ENCODE measurements at places on chromosomes 2 and 18.

DNA sequence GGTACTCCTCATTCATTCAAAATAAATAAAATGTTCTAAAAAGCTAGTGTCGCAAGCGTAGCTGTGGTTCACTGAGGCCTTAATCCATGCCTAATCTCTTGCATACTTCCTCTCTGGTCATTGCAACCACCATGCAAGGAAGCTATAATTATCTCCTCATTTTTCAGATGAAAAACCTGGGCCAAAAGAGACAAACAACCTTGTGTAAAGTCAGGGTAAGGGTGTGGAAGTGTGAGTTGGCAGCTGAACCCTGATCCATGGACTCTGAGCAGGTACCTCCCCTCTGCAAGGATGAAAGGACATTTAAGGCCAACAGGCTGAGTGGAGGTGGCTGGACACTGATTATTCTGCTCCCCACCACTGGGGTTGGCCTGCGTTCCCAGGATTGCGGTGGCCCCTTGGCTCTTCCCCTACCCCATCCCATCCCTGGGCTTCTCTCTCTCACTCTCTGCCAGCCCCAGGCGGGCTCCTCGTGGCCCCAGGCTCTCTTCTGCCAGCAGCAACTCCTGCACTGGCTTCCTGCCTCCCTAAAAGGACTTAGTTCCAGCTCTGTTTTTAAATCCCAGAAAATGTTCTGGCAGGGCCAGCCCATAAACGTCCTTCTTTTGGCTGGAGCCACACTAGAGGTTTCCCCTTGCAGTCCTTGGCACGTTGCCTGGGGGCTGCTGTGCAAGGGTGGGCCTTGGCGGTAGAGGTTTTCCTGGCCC is 72.0 kb upstream of the AFF3 start:
- no peak for DNase-seq

DNA sequence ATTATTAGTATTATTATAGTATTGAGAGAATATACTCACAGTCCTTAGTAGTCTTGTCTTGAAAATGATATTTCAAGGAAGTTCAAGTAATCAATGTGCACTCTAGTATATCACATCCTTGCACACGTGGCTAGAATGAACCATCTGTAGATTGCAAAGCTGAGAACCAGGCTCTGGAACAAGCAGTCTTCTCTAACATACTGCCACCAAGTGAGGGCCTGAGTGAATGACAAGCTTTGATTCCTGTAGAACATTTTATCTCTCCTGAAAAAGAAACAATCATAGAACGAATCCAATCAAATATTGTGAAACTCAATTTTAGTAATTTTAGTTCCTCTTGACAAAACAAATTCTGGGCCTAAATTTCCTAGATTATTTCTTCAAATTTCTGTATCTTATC is 55.3 kb upstream of the SULT1C3 start:
- no peak for DNase-seq

DNA sequence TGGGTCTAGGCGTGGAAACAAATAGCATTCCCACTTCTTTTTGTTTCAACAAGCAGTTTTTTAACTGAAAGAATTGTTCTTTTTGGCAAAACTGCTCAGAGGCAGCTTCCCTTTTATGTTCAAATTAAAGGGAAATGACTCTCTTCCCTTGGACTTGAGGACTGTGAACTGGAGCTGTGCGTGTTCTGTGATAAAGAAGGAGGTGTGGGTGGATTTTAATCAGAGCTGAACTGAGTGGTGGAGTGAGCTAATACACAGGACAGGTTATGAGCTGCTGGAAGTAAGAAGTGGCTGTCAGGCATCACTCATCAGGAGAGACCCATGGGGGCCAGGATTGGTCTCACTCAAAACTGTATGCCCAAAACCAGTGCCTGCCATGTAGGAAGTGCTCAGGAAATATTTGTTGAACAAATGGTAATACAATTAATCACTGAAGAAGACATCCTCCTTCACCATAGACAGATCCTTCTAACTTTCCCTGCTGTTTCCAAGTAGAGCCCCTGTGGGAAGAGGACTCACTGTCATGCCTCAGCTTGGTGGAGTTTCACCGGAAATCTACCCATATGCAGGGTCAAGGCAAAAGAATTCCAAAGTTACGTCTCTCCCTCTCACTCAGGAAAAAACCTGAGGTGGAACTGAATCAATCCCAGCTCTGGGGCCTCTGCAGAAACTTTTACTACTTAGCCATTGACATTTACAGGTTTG is 55.9 kb downstream of the FEZ2 start:
- DNase-seq, result no peak

DNA sequence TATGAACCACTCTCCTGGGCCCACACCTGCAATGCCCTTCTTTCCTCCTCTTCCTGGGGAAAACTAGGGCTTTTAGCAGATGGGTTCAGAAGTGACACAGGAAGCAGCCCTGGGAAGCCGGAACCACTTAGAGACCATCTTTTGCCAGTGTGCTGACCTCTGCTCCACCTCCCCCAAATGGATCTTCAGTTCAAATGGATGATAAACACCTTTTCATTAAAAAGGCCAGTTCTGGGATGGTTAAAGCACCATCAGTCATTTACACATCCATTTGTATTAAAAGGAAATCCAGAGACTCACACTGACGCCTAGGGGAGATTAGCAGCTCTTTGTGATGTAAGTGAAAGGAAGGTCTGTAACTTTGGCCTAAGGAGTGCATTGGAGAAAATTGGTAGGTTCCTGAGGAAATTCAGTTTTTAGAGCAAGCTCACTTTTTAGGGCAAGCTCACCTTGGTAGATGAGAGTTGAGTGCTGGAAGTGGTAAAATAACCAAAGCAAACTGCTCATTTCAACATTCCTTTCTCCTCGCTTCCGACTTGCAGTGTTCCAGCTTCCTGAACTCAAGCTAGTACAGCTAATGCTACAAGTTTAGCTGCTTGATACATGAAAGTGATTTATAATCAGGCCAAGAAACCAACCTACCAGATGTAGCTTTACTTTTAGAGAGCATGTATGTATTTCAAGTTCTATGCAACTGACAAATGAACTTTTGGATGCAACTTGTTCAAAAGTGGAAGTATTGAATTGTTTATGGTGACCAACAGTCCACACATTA is 47.7 kb downstream of the ACTR2 start:
- no peak for DNase-seq

DNA sequence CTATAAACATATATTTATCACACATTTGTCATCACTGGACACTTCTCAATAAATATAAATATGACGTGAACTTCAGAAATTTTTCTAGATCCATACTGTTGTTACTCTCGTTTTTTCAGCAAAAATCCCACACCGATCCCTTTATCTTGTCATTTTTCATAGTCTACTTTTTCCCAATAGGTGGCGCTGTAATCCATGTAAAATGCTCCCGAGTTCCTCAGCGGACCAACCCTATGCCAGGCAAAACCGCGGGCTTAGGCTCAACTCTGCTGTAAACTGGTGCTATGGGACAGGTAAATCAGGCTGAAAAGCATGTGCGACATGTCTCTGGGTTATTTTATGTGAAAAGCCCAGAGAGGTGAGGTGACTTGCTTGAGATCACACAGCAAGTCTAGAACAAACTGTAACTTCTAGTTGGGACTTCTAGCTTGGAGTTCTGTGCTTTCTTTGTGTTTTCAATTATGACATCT is 104.0 kb downstream of the COBLL1 start:
- DNase-seq, result peak; percentile 70

GRCh38 chr2:1548910-1549673 is 135.8 kb downstream of the TPO start:
- no peak for DNase-seq

DNA sequence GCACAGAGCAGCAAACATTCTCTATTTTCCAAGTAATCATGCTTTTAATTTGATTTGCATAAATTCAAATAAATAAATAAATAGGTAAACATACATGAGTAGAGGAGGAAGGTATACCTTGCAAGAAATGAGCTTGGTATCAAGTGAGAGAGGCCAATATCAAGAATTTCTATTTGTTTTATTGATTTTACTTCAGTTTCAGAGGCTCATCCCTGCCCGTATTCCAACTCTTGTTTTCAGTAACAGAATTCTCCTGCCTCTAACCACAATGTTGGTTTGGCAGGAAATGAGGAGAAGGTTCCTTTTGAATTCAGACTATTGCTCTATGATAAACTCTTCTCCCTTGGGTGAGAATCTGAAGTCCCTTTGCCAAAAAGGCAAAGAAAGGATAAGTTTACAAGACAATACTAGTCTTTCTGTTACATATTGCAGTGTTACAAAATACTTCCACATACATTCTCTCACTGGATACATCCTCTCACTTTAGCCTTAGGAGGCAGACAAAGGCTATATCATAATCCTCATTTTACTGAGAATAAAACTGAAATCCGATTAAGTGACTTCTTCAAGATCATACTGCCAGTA is 68.3 kb upstream of the ZNF397 start:
- DNase-seq, result no peak

GRCh38 chr2:89834306-89834705 is 1142.8 kb downstream of the RPIA start:
- DNase-seq, result no peak

DNA sequence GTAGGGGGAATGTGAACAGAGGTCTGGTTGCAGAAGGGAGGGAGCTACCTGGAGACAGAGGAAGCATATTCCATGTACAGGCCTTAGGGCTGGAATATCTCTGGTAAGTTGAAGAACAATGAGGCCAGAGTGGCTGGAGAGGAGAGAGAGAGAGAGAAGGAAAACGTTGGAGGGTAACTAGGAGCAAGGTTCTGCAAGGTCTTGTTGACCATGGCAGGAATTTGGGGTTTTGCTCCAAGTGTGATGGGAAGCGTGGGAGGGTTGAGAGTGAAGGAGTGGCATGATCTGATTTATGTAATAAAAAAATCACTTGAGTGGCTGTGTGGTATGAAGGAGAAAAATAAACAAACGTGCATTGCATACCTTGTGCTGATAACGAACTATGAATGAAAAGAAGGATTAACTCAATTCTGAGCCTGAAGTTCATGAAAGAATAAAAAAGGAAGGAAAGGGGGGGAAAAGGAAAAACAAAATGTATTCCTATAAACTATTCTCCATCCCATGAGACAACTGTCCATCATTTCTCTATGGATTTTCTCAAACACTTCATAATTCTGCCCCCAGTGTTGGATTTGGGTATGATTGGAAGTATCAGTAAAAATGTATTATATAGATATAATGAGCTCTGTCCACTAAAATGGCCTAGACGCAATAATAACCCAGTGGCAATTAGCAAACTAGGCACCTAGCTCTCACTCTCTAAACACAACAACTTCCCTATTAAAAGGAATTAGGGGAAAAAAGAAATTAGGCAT is 59.7 kb upstream of the PMAIP1 start:
- DNase-seq, result no peak

GRCh38 chr2:100924122-100924519 is 78.0 kb upstream of the RPL31 start:
- DNase-seq, result no peak

DNA sequence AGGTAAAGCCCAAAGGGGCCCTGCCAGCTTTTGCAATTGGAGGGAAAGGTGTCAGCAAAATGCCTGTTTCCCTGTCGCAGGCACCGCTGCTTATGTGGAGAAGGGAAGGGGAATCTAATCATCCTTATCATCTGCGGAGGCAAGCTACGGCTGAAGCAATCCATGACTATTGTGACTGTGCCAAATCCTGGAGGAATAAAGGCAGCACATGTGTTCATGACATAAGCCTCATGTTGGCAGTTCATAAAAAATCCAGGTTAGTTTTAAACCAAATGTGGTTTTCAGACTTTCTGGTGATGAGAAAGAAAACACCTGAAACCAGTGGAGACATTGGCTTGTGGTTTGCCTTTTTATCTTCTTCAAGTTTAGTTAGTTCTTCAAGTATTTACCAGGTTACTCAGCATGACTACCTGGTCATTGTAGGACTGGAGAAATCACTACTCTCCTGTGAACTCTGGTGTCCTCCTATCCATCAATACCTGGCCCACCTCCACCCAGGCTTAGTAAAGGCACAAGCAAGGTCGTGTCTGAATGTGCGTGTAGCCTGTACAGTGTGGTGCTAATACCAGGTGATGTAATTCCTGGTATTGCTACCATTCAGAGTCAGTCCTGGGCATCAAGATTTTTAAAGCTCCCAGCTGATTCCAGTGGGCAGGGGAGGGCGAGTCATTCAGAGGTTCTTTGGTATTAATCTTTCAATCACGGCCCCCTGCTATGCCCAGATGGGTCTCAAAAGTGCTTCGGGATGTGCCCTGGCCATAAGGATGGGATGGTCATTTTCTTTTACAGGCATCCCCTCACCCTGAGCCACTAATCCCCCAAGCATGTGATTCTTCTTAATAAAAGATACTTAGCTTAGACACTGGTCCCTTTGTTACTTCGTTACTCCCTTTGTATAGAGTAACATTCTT is 96.8 kb downstream of the TGFA start:
- DNase-seq, result no peak

DNA sequence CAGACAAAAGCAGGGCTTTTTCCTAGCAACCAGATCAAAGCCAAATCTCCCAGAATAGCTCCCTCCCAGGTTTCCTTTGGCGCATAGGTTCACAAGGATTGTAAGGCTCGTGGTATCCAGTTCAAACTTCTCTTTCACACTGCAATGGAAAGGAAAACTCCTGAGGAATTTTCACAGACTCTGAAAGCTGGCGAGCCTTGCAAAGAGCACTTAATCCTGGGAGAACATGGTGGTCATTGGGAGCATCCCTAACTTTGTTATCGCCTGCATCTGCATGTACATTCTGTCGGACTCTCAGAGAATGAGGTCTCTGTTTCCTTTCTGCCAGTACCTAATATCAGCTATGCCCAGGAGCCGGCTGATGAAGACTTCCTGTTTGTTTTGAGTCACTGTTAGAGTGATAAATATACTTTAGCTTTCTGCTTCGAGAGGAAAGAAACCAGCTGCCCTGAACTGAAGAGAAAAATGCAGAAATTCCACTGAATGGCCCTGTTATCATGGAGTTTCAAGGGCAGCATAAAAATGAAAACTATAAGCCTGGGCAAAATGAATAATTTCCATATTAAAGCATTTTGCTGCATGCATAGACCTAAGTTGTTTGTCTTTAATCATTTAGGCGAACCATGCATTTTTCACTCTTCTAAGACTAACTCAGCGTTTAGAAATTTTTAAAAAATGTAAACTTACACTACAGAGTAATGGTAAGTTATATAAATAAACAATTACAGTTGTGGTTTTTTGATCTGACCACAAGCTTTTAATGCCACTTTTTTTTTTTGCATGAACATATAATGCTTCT is 76.4 kb upstream of the ZEB2 start:
- no peak for DNase-seq

- DNase-seq, result no peak
Observed at GRCh38 chr2:16765356-16765755, 99.7 kb upstream of the CYRIA start.

All from HFF-Myc (cell line).